Stimulated activated CD8-positive, alpha-beta memory T cell treated with anti-CD3 and anti-CD28 coated beads, Interleukin-15, amount 100 ng/mL, for 4 hours (primary cell): ENCODE measurements at places on chromosomes 2 and 18.

- DNase-seq = no peak
These were observed 156.3 kb downstream of the UBR3 start for GRCh38 chr2:169983506-169983905.

DNA sequence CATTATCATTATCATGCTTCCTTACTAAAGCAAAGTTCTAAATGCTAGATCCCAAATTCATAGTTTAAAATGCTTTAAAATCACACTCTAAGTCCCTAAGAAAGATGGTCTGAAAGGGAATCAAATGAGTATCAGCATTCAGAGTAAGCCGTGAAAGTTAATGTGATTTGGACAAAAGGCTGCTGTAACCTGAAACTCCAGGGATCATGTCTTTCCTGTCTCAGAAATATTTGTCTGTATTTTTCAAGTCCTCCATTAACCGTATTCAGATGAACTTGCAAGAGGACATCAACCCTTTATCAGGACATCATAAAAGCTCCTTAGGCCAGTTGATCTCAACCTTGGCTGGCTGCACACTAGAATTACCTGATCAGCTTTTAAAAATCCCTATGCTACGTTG lies 324.3 kb upstream of the PKDCC start:
- DNase-seq = no peak

GRCh38 chr2:15912203-15912602 lies 28.1 kb upstream of the MYCN start:
- no peak for DNase-seq

DNA sequence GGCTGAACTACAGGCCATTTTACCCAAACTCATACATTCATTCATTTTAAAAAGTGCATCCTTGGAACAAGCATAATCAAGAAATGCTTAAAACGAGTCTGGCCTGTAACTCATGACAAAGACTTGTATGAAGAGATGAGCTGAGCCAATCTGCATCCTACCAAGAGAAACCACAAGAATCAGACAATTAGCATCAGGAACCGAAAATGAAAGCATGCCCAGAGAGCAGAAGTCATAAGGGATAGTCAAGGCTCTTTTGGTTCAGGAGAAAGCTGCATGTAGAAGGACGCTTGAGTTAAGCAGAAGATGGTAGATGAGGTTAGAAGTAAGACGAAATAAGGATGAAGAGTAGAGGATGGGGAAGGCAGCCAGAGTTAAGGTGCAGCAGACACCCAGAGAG lies 137.0 kb upstream of the CTNNA2 start:
- DNase-seq = no peak

GRCh38 chr2:108154366-108155061 lies 85.3 kb upstream of the SULT1C3 start:
- DNase-seq = no peak

- DNase-seq = no peak
These were observed 15.0 kb upstream of the ZNF407 start for GRCh38 chr18:74582642-74583041.

- no peak for DNase-seq
These were observed 25.6 kb upstream of the TMEM178A start for GRCh38 chr2:39640107-39640506.

GRCh38 chr2:27922842-27923241 lies 32.3 kb downstream of the BABAM2 start:
- no peak for DNase-seq

DNA sequence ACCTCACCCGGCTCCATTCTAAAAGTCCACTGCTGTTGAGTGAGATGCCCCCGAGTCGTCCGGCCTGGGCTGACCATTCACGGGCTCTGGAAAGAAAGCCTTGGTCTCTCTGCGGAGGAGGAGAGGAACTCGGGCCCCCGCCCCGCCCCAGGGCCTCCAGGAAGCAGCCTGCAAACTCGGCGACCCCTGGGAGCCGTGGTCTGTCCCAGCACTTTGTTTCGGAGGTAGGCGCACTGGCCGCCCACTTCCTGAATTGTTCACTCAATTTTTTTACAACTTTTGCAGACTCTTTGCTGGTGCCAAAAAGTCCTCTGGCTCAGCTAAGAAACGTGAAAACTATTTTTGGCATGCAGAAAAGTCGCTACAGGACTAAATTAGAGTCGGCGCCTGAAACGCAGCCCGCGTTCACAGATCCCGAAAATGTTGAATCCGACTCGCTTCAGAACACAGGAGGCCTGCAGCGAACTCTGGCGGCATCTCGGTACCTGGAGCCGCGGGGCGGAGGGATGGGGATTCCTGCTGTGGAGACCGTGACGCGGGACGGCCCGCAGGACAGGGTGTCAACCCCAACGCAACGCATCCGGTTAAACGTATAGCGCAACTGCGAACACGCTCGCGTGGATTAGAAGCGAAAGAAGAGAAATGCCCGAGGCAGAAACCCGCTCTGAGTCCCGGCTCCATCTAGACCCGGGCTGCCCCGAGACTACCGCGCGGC lies 1.5 kb downstream of the PXDN start:
- DNase-seq = no peak

- no peak for DNase-seq
These were observed 131.1 kb downstream of the CDH2 start for GRCh38 chr18:28045880-28046279.

DNA sequence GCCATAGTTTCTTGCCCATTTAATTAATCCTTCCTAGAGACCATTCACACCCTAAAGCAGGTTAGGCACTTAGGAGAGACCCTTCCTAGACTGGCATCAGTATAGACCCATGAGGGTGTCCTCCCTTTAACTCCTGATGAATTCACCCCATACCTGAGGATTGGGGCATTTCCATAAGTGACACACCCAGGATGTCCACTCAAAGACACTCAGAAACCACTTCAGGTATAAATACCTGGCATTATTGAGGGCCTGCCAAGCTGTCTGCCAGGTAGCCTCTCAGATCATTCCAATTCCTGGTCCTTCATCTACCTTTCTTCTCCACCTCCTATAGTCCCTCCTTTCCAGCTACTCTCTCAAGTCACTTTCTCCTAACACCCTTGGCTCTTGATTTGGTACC lies 57.5 kb upstream of the SLC14A2 start:
- no peak for DNase-seq

DNA sequence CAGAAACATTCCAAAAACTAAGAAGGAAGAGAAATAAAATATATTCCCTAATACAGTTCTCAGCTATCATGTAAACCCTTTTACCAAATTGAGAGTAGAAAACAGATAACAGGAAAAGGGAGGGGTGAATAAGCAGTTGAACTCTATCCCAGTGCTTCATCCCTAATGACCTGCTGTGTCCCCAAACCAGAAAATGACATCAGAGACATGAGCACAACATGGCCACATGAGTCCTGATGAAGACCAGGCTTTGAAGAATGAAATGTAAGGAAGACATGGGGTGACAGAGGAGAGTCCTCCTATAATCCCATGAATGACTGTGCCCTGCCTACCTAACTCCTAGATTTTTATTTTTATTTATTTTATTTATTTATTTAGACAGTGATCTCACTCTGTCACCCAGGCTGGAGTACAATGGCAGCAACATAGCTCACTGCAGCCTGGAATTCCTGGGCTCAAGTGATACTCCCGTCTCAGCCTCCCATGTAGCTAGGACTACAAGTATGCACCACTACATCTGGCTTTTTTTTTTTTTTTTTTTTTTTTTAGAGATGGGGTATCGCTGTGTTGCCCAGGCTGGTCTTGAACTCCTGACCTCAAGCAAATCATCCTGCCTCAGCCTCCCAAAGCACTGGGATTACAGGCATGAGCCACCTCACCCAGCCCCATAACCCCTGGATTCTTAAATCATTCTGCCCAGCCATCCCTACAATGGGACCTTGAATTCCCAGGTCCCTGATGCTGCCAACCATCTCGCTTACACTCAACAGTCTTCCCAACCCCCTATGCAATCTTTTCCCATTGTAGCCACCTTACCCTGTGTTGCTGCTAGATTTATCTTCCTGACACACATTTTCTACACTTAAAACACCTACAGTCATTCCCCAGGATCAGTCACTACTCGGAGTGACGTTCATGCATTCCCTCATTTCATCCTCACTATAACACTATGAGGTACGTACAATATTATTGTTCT lies 64.5 kb downstream of the ANKRD44 start:
- no peak for DNase-seq

- DNase-seq = no peak
These were observed 86.0 kb downstream of the DTNA start for GRCh38 chr18:34796035-34796657.

- DNase-seq = no peak
These were observed 126.6 kb upstream of the PDE1A start for GRCh38 chr2:182553483-182553882.

DNA sequence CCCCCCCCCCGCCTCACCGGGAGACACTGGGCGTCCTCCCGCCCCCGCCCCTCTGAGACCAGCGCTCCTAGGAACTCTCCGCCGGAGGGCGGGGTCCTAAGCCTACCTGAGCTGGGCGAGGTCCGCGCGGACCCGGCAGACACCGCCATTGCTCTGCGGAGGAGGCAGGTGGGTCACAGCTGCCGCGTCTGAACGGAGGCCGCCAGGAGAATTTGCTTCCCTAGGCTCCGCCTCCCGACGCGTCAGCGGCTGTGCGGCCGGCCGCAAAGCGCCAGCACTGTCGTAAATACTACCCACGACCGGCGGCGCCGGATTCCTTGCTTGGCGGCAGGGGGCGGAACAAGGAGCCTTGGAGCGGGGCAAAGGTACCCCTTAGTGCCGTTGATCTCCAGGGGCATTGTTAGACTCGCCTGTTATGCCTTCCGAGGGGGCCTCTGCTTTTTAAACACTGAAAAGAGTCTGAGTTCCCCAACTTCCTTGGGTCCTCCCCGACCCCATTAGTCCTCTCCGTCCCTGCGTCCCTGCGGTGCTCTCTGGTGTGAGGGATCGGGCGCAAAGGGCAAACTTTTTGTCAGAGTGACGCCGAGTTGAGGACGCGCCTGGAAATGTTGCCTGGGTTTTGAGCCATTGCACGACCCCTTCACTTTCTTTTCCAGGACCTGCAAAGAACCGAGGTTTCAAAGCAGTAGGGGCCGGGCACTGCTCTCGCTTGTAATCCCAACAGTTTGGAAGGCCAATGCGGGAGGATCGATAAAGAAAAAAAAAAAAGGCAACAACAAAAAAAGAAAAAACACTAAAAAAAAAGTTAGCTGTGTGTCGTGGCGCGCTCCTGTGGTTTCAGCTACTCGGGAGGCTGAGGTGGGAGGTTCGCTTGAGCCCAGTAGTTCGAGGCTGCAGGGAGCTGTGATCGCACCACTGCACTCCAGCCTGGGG lies at the start of gene GGCX:
TSS of gene GGCX (minus strand) at position 214 of the 933 bp plus-strand sequence. CDS start at position 149, 65 bp downstream.
- peak; percentile 93 for DNase-seq

DNA sequence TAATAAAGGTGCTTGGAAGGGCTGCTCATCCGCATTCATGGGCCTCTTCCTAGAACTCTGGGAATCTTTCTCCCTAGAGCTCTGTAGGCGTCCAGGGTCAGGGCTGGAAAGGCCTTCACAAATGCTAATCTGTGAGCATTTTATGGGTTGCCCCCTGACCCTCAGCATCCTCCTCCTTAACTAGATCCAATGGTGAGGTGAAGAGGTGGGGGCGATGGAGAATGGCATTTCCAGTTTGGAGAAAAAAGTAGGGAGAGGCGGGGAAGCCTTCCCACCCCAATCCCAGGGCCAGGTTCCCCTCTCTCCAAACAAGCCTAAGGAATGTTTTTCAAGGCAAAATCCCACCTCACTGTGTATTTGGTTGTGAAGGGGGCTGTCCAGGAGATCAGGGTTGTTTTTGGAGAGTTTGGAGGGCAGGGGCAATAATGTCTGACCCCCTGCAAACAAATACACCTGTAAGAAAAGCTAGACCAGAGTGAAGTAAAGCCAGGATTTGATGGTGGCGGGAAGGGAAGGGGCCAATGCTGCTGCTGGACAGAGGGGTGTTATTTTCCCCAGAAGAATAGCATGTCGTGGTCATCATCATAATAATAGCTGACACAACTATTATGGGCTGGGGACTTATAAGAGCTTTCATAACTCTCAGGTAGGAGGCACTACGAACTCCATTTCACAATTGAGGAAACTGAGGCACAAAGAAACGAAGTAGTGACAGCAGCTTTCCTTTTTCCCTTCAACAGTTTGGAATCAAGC lies 1.4 kb upstream of the MYCN start:
- DNase-seq = no peak

- no peak for DNase-seq
These were observed 751.2 kb upstream of the NRXN1 start for GRCh38 chr2:51782921-51783765.

- no peak for DNase-seq
These were observed 1.4 kb downstream of the MYO7B start for GRCh38 chr2:127536707-127537541.

DNA sequence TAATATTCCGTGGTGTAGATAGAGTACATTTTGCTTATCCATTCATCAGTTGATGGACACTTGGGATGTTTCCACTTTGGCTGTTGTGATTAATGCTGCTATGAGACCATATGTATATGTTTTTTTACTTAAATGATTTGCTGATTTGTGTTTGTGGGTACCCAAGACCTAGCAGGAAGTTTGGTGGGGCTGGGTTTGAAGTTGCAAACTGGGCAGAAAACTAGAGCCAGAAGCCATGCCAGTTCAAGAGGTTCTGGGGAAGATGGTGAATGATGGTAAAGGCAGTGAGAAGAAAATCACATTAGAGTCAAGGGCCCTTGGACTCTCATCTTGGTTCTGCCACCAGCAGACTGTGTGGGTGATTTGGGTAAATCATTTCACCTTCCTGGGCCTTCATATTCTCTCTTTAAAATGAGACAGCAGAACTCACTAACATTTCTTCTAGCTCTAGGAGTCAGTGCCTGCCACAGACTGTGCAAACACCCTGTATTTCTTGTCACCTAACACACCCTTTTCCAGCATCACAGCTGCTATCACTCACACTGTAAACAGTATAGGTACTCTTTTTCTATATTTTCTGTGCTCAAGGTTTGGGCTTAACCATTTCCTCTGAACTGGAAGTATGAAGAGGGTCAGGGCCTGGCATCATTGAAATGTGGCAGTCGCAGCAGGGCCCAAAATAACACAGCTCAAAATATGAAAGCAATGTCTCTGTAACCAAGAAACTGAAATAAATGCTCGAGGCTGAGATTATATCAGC lies 8.4 kb upstream of the CTLA4 start:
- no peak for DNase-seq

- DNase-seq = no peak
These were observed 49.0 kb downstream of the PIAS2 start for GRCh38 chr18:46868169-46868921.

DNA sequence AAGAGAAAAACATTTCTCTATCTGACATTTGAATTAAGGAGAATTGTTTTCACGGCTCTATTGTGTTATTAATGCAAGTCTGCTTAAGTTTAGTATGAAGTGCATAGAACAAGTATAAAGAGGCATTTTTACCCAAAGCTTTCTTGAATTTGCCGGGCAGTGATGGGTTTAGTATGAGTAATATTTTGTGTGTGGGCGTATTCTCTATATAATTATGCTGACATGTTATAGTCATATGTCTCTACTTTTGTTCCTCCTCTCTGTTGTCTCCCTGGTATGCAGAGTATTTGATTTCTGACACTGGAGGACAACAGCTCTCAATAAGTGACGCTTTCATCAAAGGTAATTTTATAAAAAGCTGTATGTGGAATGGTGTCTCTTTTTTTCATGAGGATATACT lies 45.9 kb downstream of the PIKFYVE start:
- no peak for DNase-seq

GRCh38 chr2:217845301-217845700 lies 157.5 kb downstream of the TNS1 start:
- DNase-seq = no peak
